Adrenal gland (tissue), 19 donors: ENCODE measurements at places on chromosomes 11 and 22.

DNA sequence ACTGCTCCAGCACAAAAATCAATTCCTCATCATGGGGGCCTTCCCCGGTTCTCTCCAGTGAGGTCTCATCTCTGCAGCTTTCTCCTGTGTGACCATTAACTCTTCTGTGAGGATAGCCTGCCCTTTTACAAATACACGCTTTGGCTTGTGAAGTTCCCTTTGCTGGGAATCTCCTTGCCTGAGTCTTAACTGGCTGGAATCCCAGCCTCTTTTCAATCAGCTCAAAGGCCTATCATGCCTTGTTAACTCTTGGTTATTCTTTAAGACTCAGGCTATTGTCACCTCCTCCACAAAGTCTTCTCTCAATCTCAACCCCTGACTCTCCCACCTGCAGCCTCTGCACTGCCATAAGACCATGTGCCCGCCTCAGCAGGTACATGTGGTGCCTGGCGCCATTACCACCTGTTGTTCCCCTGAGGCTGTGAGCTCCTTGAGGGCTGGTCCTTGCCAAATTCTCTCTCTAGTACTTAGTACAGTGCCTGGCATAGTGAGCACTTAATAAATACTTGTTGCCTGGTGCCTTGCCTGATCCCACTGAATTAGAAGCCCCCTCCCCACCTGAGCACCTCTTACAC, 128.2 kb downstream of the ST3GAL4 start:
- DNase-seq, result no peak

- no peak for DNase-seq
These were observed 297.6 kb downstream of the ST3GAL4 start for GRCh38 chr11:126653040-126653439.

DNA sequence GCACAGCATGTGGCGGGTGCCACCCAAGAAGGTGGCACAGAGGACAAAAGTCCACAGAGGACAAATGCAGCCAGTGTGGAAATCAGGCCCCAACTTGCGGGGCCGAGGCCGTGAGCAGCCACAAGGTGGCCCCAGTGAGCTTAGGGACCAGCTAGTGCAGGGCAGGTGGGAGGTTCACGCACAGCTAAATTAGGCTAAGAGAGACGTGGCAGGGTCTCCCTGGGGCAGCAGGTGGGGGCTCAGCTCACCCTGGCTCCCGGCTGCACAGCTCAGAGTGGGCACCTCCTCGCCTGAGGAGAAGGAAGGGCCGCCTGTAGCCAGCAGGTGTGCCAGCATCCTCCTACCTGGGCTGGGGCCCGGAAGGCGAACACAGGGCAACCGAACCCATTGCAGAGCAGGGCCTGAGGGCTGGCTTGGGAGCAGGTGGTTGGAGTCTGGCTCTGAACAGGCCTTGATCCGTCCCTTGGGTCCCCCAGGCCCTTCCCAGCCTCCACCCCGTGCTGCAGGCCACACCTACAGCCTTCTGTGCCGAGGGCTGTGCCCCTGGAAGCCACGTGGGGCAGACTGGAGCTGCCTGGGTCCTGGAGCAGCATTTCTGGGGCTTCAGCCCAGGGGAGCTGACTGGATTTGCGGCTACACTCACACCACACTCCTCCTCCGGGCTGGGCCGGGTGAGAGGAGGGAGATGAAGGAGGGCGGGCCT, 26.1 kb upstream of the CELSR1 start:
- peak; percentile 84 for DNase-seq

DNA sequence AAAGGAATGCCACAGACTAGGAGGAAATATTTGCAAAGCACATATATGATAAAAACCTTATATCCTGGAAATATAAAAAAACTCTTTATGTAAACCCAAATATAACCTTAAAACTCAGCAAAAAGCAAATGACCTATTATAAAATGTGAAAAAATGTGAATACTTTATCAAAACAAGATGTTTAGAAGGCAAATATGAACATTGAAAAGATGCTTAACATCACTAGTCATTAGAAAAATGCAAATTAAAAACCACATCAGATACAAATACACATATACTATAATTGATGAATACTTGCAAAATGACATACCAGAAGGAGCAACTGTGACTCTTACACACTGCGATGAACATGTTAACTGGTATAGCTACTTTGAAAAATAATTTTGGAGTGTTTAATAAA, 511.2 kb upstream of the LRRC4C start:
- DNase-seq, result no peak

DNA sequence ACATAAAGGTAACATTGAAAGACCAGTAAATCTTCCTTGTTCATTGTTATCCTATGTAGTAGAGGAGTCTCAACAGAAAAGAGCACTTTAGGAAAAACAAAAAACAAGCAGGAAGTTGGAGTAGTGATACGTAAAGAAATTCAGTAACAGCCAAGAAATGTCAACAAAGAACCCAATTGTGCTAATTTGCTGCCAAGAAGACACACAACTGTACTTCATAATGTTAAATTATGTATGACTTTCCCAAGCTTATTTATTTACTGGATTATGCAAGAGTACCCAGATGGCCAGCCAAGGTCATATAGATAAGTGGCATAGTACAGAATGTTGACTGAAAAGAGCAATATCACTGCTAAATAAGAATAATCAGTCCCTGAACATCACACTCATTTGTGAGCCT, 264.7 kb upstream of the CCDC179 start:
- no peak for DNase-seq

DNA sequence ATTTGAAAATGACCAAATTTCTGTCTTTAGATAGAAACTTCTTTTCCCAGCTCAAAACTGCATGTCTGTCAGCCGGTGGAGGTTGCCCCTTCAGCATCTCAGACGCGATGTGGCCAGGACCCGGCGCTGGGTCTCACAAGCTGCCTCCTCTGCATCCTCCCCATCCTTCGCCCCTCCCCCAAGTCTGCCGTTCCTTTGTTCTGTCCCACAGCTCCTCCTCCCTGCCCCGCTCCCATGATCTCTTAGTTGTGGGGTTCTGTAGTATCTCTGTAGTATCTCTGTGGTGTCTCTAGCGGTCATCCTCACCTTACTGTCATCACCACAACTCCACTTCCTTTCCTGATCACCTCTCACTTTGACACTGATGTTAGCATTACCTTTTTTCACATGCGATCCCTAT, 49.9 kb downstream of the TRAF6 start:
- no peak for DNase-seq

- DNase-seq, result no peak
These were observed 1.2 kb upstream of the SLN start for GRCh38 chr11:107713009-107713408.

GRCh38 chr22:23207729-23208393, 27.6 kb downstream of the BCR start:
- DNase-seq, result no peak

- DNase-seq, result no peak
These were observed 19.0 kb upstream of the CECR2 start for GRCh38 chr22:17350292-17350691.
